ENCODE measurements at places on chromosomes 1 and 21.

GRCh38 chr1:95230256-95230655 is 3.8 kb upstream of the RWDD3 start:
- DNase-seq: no peak

- no peak for DNase-seq
Measured at GRCh38 chr1:203026666-203027663, 674 bp downstream of the PPFIA4 start.

GRCh38 chr1:218969006-218969405 is 204.7 kb upstream of the LYPLAL1 start:
- peak; percentile 7 for DNase-seq

- no peak for DNase-seq
Measured at GRCh38 chr21:44370786-44371410, 17.5 kb downstream of the TRPM2 start.

- peak; percentile 64 for DNase-seq
Measured at GRCh38 chr1:183080406-183080805, 57.2 kb downstream of the LAMC1 start.

- peak; percentile 92 for DNase-seq
Measured at GRCh38 chr1:225454733-225455132, 26.9 kb upstream of the LBR start.

DNA sequence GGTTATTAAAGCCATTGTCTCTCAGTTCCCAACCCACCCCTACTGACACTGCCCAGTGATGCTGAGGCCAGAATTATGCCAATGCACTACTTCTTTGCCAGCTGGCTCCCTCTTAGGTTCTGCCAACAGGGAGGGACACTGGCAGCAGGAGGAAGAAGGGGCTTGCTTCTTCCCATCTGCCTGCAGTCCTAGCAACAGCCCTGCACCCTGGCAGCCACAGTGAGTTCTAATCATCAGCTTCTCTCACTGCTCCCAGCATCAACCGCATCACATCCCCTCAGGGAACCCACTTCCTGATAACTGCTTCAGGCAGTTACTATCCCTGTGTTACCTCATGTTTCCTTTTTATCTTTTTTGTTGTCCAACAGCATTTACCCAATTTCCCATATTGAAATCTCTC is 86.2 kb downstream of the UBR4 start:
- DNase-seq: no peak

- no peak for DNase-seq
Measured at GRCh38 chr21:43306391-43306790, 120.5 kb downstream of the SIK1 start.

GRCh38 chr1:61740751-61741700 is 1.3 kb upstream of the PATJ start:
- no peak for DNase-seq

GRCh38 chr1:175663991-175664390 is 79.4 kb downstream of the TNR start:
- no peak for DNase-seq

DNA sequence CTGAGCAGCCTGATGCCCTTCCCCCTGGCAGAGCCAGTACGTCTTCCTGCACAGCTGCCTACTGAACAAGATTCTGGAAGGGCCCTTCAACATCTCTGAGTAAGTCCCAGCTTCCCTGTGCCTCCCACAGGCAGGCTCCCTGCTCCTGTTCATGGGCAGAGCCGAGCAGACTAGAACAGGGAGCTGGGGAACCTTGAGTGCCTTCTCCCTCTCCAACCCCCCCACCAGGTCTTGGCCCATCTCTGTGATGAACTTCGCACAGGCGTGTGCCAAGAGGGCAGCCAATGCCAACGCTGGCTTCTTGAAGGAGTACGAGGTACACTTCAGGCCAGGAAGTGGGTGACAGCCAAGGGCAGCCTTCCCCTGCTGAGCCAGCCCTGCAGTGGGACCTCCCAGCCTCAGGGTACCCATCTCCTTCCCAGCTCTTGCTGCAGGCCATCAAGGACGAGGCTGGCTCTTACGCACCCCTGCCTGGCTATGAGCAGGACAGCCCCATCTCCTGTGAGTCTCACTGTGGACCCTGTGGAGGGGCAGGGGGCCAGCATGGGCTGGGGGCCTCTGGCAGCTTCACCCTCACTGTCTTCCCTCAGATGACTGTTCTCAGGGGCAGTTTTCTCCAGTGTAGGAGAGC is 6.4 kb upstream of the LGR6 start:
- DNase-seq: no peak

DNA sequence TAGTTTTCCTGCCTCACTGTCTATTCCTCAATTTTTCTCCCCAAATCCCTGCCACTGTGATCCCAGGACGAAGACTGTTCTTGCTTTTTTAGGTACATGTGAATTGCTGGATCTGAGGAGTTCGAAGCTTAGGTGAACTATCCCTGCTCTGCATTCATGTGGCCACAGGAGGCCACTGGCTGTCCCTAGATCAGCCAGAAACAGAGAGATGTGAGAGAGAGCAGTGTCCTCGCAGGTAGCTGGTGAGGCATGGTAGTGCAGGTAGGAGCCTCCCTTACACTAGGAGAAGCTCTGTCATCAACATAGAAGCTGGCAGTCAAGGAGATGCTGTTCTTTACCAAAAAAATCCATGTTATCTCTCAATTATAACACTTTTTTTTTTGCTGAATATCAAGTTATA is 71.5 kb downstream of the USP24 start:
- no peak for DNase-seq
